ENCODE measurements at places on chromosomes 16 and 17.
A peak's percentile ranks its signal among the peaks of the same experiment; 100 is the strongest.

DNA sequence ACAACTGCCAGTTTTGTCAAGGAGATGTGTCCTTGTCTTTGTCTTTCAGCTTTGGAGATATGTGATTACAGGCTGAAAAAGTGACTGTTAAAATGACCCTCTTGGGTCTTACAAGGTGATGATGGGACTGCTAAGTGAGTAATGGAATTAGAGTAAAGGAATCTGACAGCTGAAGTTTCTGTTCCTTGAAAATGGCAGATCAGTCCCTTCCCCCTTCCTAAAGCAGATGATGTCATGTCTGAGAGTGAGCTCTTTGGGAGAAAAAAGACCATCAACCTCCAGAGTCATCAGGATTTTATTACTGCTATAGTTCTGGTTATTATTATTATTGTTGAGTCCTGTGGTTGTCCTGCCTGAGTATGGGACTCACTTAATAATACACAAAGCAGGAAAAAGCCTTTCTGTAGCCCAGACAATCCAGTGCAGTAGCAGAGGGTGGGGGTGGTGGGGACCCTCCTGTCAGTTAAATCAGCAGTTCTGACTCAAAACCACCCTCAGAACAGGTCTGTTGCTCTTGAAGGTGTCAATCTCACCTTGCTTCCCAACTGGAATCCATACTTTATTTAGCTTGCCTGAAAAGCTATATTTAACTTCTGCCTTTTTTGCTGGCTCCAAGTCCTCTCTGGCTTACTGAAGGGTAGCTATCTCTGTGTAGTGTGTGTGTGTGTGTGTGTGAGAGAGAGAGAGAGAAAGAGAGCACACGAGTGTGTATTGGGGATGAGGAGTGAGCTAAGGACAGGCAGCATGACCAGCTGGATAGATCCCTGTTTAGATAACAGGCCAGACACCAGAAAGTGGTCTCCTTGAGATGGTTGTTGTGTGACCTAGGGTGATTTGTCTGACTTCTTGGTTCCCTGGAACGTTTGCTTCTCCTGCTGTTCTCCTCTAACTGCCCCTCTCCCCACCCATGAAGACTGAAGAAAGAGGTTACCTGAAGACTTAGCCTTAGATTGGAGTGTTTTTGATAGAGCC is 4.9 kb downstream of the HROB start:
- no peak for DNase-seq

DNA sequence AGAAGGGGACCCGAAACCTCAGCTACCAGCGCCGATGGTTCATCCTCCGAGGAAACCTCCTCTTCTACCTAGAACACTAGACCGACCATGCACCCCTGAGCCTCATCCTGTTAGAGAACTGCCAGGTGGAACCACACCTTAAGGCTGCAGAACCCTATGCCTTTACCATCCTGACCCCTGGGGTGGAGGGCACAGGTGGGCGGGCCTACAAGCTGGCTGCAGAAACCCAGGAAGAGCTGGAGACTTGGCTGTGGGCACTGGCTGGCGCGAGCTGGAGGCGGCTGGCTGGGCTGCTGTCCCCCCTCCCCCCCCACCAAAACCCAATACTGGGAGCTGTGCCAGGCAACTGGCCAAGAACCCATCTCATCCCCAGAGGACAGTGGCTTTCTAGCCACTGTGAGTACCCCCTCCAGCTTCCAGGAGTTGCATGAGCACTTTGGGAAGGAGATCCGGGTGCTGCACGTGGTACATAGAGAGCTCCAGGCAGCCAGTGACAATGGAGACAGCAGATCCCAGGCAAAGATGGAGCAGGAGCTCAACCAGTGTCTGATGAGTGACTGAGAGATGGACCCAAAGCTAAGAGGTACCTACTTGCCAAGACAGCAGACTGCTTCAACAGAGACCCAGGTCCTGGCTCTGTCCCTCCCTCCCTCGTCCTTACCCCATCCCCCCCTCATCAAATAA is 1.4 kb upstream of the CD2BP2 start:
- DNase-seq = no peak

DNA sequence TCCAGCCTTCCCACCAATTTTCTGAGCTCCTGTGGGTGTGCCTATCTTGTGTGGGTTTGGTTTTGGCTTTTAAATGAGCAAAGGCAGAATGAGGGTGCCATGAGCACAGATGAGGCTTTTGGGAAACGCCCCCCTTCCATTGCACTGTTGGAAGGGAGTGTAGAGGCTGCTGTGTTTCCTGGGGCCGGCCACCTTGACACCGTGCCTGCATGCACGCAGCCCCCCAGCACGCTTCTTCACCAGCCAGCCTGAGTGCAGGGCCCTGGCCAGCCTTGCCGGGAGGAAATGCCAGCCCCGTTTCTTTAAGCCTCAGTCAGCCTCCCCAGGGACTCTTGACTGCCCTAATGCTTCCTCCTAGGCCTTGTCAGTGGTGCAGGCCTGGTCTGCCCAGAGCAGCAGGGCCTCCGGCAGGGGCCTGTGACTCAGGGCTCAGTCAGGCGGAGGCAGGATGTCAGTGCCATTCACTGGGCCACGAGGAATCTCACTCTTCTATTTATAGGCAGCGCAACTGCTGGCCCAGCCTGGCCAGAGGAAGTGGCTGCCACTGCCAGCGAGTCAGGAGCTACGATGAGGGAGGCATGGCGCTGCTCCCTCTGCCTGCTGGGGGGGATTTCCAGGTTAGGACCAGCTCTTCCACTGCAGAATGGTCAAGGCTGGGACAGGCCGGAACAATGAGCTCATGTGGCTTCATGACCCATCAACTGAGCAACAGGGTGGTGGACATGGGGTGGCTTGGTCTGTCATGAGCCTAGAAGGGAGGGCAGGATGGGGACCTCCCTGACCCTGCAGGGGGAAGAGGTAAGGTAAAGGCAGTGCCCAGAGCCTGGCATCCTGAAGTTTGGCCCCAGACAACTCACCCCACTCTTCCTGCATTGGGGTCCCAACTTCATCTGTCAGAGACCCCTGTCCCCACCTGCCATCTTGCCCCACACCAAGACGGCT is 205.2 kb downstream of the RAB11FIP4 start:
- no peak for DNase-seq

DNA sequence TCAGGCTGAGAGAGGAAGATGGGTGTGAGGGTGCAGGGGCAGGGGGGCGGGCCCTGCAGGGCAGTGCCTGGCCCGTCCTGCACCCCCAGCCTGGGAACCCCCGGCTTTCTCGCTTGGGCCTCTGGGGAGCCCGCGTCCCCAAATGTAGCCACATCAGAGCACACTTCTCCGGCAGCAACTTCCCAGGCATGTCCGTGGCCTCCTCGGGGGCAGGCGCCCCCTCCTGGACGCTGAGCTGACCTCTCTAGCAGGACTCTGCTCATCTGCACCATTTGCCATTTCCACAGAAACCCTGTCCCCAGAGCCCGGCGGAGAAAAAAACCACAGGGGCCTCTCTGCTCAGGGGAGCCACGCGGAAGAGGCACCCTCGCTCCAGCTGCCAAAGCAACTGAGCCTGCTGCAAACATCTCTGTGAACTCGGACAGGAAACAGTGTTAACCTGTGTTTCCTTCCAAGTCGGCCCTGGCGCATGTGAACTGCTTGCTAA is 63.4 kb downstream of the KLHDC4 start:
- DNase-seq = no peak

DNA sequence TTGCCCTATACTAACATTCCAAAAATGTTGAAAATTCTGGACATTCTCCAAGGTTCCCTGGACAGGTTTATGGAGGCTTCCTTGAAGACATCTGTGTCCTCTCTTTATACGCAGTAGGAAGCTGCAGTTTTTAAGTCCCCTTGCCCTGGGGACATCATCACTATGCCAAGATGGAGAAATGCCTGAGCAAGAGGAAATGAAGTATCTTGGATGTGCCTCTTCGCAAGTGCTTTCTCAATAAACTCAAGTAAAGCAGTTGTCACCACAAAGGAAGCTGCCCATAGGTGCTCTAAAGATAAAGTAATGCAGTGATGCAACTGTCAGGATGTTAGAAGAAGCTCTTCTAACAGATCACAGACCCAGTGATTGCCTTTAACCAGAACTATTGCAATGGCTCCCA is 71.0 kb downstream of the CDYL2 start:
- DNase-seq = no peak

DNA sequence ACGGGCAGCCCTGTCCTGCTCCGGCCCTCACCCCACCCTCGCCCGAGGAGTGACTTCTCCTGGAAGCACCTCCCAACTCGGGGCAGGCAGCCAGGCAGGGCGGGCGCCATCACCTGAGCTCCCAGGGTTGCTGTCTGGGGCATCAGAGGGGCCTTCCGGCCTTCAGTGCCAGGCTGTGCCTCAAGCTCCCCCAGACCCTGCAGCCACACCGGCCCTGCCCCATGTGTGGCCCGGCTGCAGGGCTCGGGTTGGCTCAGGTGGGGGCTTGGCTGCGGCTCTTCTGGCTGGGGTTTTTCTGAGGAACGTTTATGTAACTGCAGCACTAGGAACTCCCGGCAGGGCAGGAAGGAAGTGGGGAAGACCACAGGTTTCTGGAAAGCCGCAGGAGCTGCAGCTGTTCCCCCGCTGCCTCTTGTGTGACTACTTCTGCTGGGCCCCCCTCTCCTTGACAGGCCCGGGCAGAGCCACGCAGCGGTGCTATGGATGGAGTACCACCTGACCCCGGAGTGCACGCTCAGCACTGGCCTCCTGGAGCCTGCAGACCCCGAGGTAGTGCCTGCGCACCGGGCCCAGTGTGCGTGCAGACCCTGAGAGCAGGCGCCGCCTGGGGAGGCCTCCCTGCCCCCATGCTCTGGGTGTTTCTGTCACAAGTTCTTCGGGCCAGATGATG is 45.6 kb downstream of the PRMT7 start:
- no peak for DNase-seq

DNA sequence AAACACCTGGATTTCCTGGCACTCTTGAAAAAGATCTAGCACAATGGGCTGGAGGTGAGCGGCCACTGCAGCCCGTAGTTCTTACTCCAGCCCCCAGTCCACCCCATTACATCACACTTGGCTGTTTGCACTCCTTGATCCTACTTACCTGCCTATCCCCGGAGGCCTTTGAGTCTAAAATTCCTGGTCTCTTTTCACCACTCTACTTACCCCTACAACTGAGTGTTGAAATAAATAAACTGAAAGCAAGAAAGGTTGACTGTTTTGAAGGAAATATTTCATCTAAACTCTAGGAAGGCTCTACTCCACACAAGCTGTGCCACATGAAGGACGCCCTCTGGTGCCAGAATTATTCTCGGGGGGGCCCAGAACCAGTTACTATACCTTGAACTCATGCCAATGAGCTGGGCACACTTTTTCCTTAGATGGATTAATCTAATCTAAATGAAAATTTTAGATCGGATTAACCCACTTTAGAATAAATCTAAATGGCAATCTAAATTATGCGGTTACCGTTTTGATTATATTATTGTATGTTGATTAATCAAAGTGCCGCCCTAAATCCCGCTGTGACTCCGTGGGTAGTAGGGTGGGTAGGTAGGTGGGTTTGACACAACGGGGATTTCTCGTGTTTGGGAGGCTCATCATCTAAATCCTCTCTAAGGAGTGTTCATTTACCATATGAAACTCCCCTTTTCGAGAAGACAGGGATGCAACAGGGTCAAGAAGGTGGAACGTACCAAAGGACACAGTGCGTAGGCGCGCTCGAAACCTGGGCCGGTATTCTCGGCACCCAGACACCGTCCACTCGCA is 651 bp upstream of the EIF1 start:
- peak; percentile 70 for DNase-seq

DNA sequence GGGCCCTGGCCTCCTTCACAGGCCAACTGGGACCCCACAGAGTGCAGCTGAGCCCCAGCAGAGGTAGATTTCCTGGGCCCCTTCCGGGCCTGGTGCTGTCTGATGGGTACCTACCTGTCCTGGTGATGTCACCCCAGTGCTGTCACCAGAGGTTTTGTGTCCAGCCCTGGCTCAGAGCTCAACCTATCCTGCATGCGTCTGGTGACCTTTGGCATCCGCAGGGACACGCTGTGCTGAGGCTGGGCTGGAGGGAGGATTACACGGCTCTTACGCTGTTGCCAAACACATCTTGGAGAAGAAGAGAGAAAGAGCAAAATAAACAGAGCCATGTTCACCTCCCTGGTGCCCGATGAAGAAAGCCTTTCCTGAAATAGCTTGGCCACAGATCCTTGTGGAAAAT is 70.6 kb upstream of the MED9 start:
- DNase-seq = no peak

GRCh38 chr17:70073310-70073709 is 1.7 kb upstream of the KCNJ16 start:
- no peak for DNase-seq

GRCh38 chr17:5584383-5585286 is at the start of gene NLRP1:
NLRP1 (minus strand) TSS chr17:5584509; CDS start chr17:5583957, 552 bp downstream.
- DNase-seq = no peak

DNA sequence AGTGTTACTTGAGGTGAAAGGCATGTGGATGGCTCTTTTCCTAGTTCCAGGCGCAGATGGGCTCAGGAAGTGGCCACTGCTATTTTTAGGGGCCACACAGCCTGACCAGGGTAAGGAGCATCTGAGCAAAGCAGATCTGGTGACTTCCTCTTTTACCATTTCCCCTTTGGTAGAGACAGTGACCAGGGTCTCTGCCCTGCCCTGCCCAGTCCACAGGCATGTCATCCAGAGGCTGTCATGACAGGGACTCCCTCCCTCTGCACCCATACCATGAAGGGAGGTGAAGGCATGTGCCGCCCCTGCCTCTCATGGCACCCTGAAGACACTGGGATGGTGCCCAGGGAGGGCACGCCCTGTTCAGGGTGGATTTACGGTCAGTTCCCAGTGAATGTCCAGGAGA is 2.2 kb downstream of the PLA2G15 start:
- DNase-seq = no peak

- DNase-seq = no peak
These were observed 358.8 kb upstream of the CDH5 start for GRCh38 chr16:66007717-66008116.

- DNase-seq = no peak
These were observed 77.7 kb downstream of the AMFR start for GRCh38 chr16:56347670-56348069.

DNA sequence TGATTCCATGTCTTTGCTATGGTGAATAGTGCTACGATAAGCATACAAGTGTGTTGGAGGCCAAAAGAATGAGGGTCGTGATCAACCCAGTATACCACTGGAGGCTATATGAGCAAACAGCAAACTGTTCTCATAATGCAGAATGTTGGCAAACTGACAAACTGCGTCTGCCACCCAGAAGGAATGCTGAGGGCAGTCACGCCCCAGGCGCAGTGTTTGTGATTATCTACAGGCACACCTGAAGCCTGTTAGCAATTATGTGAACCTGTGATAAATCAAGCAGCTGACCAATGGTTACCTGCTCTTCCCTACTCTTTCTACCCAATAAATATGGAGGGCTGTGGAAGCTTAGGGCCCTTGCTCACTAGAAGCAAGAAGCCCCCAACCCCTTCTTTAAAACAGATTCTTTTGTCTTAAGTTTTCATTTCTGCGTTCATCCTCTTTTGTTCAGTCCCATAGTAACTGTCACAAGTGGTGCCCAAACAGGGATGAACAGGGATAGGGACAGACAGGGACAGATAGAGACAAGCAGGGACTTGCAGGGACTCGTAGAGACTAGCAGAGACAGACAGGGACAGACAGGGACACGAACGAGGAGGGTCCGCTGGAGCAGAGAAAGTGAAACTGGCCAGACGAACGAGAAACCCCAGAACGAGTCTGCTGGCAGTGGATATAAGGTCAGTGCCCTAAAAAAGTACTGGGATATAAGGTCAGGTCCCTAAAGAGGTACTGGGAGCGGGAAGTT is 25.1 kb downstream of the CD300LG start:
- no peak for DNase-seq

- DNase-seq = no peak
These were observed 72.7 kb upstream of the GAS7 start for GRCh38 chr17:10271106-10271562.

GRCh38 chr17:73546770-73547536 is 97.3 kb downstream of the SDK2 start:
- DNase-seq = no peak
